Astrocyte of the hippocampus (primary cell): ENCODE measurements at places on chromosomes 3 and 15.
A peak's percentile ranks its signal among the peaks of the same experiment; 100 is the strongest.

GRCh38 chr15:60390231-60390630, 7.6 kb downstream of the ANXA2 start:
- peak; percentile 45 for DNase-seq

- DNase-seq: no peak
Measured at GRCh38 chr3:34881026-34881425, 758.3 kb upstream of the ARPP21 start.

- DNase-seq: no peak
Measured at GRCh38 chr15:57286446-57287122, 89.7 kb upstream of the CGNL1 start.

DNA sequence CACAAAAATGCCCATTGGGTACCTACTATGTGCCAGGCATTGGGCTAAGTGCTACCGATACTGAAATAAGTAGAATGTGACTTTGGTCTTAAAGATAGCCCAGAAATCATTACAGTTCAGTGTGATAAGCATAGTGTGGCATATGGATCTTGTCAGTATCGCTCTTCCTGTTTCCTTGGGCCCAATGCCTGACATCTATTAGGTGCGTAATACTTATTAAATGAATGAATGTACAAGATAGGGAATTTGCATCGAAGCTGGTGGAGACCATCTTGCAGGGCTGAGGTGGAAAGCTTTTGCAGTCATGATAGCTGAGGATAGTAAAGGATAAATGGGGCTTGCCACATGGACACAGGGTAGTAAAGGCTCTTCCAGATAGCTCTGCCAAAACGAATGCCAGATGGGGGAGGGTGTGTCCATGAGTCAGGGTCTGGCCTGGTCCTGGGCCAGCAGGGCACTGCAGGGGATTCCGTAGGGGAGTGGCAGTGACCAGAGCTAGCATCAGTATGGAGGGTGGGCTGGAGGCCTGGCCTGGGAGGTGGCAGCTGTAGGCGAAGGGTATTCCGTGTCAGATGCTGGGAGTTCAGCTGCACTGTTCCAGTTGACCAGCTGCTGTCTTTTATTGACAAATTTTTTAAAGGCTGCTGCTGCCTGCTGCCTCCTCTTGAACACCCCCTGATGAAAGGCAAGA, 23.5 kb downstream of the TSEN2 start:
- peak; percentile 76 for DNase-seq

GRCh38 chr15:84736375-84736774, 12.0 kb upstream of the ZNF592 start:
- no peak for DNase-seq

DNA sequence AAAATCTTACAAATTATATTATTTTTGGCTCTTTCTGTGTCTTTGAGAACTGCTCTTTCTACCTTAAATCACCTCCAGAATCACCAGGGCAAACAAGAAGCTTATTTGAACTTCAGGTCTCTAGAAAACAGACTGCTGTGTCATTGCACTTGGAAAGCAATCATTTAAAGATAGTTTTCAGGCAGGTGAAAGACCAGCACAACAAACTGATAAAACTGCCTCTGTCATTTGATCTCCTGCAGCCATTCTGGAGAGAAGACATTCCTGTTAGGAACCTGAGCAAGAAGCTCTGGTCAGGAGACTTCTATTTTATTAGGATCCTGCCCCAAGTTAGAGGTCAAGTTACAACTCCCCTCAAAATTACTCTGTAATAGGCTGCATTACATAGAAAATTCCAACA, 50.7 kb upstream of the AP4E1 start:
- no peak for DNase-seq

GRCh38 chr15:39961051-39961450, 27.1 kb downstream of the EIF2AK4 start:
- DNase-seq: no peak

DNA sequence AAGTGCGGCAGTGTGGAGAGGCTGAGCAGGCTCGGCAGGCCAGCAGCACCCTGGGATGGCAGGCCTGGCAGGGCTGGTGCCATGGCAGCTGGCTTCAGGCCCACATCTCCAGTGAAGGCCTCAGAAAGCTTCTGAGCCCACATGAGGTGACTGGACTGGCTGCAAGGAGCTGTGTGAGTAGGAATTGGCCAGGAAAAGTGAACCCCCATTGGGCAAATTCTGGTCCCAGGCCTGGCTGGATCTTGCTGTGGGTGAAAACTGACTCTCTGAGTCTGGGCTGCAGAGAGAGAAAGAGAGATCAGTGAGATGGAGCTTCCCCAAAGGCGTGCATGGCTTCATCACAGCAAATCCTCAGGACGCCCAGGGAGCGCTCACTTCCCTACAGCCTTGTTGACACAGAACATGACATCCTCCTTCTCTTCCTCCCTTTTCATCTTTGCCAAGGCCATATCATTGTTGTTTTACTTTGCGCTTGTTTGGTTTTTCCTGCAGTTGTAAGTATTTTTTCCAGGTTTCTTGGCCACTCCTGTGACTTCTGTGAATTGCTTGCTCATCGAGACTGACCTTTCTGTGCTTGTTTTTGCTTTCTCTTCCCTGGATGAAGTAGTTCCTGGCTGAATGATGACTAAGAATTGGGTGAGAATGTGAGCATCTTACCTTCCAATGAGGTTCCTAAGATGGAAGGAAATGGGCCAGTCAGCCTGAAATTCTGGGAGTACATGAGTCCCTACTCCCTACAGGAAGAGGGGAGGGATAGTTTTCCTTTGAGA, 299.1 kb downstream of the TLE3 start:
- peak; percentile 53 for DNase-seq

- DNase-seq: peak; percentile 93
Measured at GRCh38 chr15:97903971-97904572, 56.4 kb upstream of the ARRDC4 start.

DNA sequence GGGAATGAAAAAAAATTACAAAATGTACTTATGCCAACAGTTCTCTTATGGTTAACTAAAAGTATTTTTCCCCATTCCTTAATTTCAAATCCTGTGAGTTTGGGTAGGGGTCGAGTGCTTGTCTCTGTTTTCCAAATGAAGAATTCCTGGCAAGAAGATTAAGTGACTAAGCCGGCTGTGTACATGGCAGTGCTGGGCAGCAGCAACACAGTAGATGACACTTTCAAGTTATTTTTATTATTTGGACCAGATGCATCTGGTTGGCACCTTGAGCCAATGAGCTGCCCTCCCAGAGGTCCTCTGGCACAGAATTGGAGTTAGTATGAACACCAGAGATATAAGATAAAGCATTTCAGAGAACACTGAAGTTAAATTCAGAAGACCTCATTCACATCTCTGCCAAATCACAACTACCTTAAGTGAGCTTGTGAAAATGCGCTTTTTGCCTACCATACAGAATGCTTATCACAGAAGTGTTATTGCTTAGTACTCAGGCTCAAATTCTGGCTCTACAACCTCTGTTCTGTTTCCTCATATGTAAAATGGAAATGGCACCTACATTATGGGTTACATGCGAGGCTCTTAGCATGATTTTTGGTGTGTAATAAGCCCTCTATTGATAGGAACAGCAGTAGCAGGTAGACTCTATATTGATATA, 256.9 kb downstream of the UBE2E2 start:
- DNase-seq: no peak

- no peak for DNase-seq
Measured at GRCh38 chr3:165805946-165806561, 31.2 kb downstream of the BCHE start.

DNA sequence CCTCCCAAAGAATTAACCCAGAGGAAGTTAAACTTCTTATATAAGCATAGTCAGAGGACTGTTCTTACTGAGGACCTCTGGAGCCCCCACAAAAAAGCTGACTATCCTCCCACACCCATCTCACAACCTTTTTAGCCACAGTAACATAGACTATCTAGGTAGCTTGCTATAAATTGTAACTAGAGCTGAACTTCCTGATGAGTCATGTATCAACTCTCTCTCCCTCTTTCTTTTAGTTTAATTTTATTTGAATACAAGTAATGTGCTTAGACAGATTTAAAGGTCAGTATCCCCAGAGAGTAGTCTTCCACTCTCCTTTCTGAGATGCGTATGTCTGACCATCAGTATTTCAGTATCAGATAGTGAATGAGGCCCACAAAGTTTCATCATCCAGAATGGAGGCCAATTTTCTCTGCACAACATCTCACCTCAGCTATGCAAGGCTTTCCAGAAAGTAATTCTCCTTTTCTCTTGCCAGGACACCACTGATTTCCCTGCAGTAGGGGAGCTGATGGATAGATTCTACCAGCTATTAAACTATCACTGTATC, 104.0 kb upstream of the MYRIP start:
- peak; percentile 2 for DNase-seq

- DNase-seq: no peak
Measured at GRCh38 chr15:93232845-93233244, 143.8 kb upstream of the RGMA start.
